ENCODE measurements at places on chromosomes 4 and X. TPM values are rescaled to one million over a fixed set of nuclear protein-coding genes. Genes with fewer than 3 reads are reported as not detected.
A peak's percentile ranks its signal among the peaks of the same experiment; 100 is the strongest.

GRCh38 chrX:70132224-70132623, 1.0 kb upstream of the IGBP1 start:
- peak; percentile 1 for DNase-seq

Gene HTN3
- not detected for total RNA-seq

Gene PABPC1L2B
- total RNA-seq = not detected

DNA sequence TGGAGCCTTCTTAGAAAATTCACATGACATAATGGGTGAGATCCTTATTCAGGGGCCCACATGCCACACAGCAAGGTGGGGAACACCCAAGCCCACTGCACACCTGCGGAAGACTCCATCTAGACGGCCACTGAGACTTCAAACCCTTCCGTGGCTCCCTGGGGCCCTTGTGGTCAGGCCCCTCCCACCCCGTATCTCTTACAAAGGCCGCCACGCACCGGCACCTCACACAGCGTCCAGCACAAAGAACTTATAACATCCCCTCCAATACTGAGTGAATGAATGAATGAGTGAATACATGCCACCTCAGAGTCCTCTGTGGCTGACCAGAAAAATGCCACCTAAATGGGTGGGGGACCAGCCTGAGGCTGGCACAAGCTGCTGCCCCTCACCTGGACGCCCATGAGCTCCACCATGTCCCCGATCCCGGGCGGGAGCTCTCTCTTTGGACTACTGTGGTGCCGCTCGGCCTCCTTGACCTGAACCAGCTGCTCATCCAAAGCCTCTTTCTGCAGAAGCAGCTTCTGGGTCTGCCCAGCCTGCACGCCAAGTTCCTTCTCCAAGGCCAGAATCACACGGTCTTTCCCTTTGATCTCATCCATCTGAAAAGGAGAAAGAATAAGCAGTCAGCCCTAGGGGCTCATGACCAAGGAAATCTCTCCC, 66.9 kb upstream of the C4orf50 start:
- DNase-seq = no peak

DNA sequence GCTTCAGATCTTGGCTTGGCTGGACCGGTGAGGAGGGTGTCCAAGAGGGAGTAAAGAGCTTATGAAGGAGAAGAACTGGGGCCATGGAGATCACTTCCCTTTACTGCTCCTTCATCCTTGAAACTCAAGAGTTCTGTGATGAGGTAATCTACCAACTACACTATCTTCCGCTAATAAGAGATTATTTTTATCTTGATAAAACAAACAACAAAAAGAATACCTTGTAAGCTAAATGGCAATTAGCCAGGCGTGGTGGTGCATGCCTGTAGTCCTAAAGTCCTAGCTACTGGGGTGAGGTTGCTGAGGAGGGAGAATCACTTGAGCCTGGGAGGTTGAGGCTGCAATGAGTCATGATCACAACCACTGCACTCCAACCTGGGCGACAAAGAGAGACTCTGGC, 47.4 kb downstream of the HAUS3 start:
- no peak for DNase-seq

GRCh38 chr4:170087163-170087700, 2.5 kb downstream of the AADAT start:
- no peak for DNase-seq

Gene KCNE5
- total RNA-seq = not detected

- DNase-seq = no peak
Observed at GRCh38 chr4:39256436-39256835, 74.1 kb downstream of the WDR19 start.

DNA sequence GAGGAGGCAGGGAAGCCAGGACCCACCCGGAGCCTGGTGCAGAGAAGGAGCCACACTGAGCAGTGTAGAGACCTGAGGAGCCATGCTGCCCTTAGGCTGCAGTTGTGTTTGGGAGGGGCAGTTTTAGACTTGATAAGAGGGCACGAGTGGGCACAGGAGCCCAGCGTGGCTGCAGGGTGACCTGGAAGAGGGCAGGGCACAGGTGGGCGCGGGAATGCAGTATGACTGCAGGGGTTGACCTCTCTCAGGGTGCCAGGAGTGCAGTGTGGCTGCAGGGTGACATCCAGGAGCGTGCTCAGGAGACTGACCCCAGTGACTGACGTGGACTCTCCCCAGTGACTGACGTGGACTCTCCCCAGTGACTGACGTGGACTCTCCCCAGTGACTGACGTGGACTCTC, 14.6 kb upstream of the WDR1 start:
- DNase-seq = no peak

GRCh38 chr4:69689599-69689998, 36.6 kb upstream of the UGT2A1 start:
- DNase-seq = peak; percentile 7

Gene CSAG1
- total RNA-seq = not detected

DNA sequence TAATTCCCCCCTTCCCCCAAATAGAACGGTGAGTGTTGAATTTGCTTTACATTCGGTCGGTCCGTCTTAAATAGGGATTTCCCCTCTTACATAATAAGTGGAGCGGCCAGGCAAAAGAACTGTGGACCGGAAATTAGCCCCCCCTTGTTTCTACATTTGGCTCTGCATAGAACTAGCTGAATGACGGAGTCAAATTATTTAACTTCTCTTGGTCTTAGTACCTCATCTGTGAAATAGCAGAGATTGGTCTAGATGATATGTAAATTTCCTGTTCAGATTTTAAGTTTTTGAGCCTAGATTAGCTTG, 1.3 kb downstream of the SPATA18 start:
- no peak for DNase-seq

Gene USP51
- total RNA-seq = 8.1 TPM

DNA sequence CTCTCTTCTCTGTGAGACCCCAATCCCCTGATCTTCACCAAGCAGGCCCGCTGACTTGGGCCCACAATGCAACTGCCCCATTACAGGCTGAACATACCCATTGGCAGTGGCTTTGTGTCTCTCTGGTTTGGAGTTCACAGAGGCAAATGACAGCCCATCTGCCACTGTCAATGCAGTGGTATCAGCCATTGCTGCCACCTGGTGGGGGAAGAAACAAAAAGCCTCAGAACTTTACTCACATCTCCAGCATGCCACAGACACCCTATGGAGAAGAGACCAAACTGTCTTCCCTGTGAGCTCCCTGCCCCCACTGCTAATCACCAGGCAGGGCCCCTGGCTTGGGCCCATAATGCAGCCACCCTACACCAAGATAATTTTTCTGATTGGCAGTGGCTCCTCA, 729.3 kb upstream of the ACTRT1 start:
- DNase-seq = no peak

Gene RIBC1
- 3.5 TPM for total RNA-seq

Gene CTAG1A
- not detected for total RNA-seq

Gene CHIC2
- 22.5 TPM for total RNA-seq

Gene PPP1R3F
- 2.5 TPM for total RNA-seq

DNA sequence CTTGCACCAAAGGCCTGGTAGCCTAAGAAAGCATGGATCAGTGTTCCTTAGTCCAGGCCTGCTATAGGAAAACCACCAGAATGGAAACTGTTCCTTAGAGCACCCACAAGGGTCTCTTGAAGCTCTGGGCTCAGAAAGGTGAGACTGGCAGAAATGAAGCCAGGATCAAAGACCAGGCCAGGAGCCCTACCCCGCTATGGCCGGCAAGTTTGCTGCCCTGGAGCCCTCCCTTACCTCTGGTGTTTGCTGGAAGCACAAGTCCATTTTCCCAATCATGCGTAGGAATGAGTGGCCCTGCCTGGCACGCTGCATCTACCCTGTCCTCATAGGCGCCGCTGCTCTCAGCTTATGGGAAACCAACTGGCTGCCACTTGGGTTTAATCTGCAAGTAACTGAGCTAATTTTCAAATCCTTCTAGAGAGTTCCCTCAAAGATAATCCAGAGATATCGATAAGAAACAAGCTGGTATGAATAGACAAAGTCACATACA, 37.4 kb downstream of the BCOR start:
- DNase-seq = no peak

- no peak for DNase-seq
Observed at GRCh38 chr4:28354880-28355656, 1494.4 kb downstream of the STIM2 start.

Gene RIPPLY1
- not detected for total RNA-seq

Gene MED14
- total RNA-seq = 5.2 TPM

Gene LINC00632
- total RNA-seq = not detected

- DNase-seq = no peak
Observed at GRCh38 chrX:40240844-40241243, 143.1 kb upstream of the BCOR start.

DNA sequence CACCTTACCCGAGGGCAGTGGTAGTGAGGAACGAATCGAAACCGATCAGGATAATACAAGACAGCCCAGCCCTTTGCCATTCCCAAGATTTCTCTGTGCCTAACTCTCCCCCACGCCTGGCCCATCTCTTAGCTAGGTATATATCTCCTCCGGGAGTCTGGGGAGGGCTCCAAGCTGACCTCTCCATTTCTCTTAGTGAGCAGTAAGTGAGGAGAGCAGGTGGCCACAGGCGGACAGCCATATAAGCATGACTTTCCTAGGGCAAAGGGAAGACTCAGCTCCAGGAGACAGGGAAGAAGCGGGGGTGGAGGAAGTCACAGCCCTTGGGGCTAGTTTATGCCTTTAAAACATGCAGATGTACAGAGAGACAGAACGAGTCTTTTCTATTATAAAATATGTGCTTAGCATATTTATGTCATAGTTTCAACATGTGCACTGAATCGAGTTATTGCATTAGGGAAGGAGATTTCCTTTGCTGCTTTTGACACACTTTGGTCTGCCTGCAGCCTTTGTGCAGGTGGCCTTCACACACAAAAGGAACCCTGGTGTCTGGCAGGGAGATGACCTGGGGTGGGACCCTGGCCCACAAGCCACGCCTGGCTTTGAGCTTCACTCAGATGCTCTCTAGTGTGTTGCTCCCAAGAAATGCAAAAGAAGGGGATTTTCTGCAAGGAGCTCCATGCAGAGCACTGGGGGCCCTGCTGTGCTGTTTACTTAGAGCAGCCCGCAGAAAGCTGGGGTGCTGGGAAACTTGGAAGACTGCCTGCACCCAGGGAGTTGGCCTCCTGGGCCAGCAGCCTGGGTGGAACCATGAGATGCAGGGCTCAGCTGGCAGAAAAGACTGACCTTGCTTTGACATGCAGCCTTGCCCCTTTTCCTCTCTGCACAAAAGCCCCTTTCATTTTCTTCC, 613.3 kb downstream of the BCOR start:
- no peak for DNase-seq

GRCh38 chrX:153433161-153433680, 12.6 kb downstream of the TREX2 start:
- no peak for DNase-seq

Gene CDX4
- not detected for total RNA-seq

Gene CACNA1F
- not detected for total RNA-seq

DNA sequence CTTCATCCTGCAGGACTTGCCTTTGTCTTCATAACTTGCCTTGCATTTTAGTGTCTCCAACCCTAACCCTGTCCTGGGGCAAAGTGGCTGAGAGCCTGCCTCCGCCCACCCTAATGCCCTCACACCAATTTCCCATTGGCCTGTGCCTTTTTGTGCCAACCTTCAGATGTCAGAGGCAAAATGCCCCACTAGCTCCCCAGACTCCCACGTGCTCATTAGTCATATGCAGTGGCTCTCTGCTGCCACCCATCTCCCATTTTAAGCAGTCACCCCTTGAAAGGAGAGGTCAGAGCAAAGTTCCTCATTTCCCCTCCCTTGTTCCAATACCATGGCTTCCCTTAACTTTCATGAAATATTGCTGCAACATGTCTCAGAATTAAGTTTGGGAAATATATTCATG, 74.8 kb upstream of the PASD1 start:
- no peak for DNase-seq

Data from G401 (cell line).